CD8-positive, alpha-beta memory T cell (primary cell): ENCODE measurements at places on chromosomes 1 and 21.
A peak's percentile ranks its signal among the peaks of the same experiment; 100 is the strongest.

- no peak for DNase-seq
Measured at GRCh38 chr1:6223617-6224016, 12.1 kb downstream of the ICMT start.

DNA sequence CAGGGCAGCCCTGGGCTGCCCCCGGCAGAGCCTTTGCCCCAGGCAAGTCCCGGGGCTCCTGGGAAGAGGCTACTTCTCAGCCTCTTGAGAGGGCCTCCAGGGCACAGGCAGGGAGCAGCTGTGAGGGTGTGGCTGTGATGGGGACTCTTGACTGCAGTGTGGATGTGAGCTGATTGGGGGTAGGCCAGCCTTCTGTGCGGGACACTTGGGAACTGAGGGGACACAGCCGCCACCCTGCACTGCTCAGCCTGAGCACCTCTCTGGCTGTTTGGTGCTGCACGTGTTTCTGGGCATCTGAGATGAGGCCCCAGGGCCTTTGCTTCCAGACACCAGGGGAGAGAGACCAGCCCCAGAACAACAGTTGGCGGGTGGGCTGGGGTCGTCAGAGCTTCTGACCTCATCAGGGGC, 62.1 kb downstream of the SKI start:
- DNase-seq, result no peak

DNA sequence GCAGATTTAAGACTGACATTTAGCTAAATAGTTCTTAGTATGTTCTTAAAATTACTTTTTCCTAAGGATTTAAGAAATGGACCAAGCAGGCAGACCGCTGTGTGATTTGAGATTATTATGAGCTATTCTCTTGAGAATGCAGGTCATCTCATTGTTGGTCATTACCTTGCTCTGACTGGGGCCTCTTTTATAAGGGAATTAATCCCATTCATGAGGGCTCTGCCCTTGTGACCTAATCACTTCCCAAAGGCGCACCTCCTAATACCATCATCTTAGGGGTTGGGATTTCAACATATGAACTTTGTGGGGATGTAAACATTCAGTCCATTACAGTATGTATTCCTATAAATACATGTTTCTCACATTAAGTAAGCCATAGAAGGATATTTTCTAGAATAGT, 24.2 kb downstream of the OSBPL9 start:
- DNase-seq, result no peak

DNA sequence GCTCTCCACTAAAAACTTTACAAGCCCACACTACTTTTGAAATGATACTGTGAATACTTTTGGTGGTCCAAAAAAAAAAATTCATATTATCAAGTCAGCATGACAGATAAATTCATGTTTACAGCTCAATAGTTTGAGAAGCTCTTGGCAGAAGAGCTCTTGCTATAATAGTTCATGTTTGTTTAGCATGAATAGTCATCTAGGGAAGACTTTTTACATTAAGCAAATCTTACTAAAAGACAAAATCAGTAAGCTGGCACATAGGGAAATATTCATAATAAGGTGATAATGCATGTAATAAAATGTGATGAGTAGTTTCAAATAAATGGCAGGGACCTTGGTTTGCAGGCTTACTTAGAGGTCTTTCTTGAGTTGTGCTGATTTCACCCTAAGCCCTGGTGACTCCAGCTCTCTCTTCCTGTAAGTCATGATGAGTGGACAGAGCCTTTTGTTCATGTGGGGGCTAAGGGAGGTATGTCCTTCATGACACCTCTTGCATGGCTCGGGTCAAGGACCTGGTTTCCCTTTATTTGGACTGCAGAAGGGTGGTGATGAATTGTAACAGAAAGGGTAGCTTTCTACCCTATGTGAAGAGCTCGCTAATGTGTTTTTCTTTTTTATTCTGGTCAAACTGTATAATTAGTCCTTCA, 166.7 kb downstream of the GABPA start:
- no peak for DNase-seq

GRCh38 chr1:1370771-1371300, 4.2 kb downstream of the AURKAIP1 start:
- no peak for DNase-seq

GRCh38 chr1:22163137-22163536, 20.2 kb upstream of the WNT4 start:
- no peak for DNase-seq

DNA sequence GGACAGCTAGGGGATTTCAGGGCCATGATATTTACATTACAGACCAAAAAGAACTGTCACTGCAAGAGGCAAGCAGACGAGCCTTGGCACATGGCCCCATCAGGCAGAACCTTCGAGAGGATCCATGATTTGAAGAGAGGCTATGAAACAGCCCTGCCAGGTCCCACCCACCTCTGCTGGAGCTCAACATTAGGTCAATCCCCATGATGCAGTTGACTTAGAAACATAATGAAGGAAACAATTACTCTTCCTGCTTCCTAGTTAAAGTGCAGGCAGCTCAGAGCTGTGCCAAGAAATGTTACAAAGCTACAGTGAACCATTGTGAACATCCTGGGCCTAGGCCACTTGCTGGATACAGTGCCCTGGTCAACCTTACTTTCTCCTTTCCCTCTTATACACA, 41.7 kb upstream of the PTCH2 start:
- no peak for DNase-seq

DNA sequence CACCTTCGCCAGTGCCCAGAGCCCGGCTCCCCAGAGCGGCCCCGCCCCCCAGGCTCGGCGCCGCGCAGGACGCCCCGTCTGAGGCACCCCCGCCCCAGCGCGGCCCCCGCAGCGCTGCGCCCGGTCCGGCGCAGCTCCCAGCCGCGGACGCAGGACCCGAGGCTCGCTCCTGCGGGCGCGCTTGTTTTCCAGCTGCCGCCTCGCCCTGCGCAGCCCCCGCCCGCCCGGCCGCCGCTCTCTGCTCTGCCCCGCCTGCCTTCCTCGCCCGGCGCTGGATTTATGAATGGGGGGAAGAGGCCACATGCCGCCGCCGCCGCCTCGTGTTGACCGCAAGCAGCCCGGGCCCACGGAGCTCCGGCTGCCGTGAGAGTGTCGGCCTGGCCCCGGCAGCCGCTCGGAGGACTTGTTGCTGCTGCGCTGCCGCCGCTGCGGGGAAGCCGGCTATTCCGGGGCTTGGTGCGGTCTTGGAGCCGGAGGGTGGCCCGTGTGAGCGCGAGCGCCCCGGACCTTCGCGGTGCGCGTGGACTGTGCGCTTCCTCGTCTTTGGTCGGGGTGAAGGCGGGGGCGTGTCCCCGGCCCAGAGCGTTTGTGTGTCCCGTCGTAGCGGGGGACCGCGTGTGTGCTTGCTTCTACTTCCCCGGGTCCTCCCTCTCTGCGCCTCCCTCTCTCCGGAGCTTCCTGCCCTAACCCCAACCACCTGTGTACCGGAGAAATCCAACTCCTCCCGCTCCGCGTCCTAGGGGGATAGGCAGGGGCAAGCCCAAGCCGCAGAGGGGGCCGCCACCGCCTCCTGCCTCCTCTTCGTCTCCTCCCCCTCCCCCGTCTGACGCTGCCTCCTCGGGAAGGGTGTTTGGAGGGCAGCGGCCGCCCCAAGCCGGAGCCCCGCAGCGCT, 736 bp downstream of the KCNC4 start:
- DNase-seq, result peak; percentile 64
